ENCODE measurements at places on chromosomes 6 and 20.

GRCh38 chr6:167804281-167805013, 22.3 kb upstream of the AFDN start:
- peaks cover 39% of the 10 kb centered on the region for H3K27me3 ChIP-seq
- H3K4me1 ChIP-seq, result peaks cover 1% of the 10 kb centered on the region
- no peak overlapping the region for H3K27ac ChIP-seq
- no peaks in the 10 kb centered on the region for H3K36me3 ChIP-seq
- H3K4me3 ChIP-seq, result no peak overlapping the region

DNA sequence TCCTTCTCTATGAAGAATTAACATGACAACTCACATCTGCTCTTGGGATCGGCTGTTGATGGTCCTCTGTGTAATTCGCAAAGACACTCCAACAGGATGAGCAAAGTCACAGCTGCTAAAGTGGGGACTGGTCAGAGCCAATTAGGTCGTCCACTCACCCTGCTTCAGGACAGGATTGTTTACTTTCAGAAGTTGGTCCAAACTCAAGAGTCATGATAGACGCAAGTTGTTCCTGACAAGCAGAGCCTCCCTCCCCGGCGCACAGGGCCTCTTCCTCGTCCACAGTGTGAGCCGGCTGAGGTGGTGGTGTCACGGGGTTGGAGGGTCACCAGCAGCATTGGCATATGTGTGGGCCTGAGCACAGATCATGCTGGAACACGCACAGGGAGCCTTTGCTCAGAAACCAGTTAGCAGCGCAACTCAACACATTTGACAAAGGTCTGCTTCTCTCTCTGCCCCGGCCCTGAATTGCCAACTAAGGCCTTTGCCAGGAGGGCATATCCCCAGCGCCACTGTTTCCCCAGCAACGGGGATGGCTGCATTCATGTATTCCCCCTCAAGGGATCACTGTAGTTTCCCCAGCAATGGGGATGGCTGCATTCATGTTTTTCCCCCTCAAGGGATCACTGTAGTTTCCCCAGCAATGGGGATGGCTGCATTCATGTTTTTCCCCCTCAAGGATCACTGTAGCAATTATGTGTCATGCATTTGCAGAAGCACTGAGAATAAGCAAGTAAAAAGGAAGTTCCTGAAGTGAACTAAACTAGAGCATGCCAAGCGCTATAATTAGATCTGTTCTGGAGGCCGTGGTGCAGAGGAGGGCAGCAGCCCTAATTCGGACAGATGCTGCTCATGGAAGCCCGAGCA, 111.7 kb downstream of the THBS2 start:
- H3K36me3 ChIP-seq, result no peaks in the 10 kb centered on the region
- H3K4me3 ChIP-seq, result no peak overlapping the region
- DNase-seq, result no peak
- no peak overlapping the region for H3K27ac ChIP-seq
- no peaks in the 10 kb centered on the region for H3K4me1 ChIP-seq
- H3K27me3 ChIP-seq, result peaks cover 7% of the 10 kb centered on the region

DNA sequence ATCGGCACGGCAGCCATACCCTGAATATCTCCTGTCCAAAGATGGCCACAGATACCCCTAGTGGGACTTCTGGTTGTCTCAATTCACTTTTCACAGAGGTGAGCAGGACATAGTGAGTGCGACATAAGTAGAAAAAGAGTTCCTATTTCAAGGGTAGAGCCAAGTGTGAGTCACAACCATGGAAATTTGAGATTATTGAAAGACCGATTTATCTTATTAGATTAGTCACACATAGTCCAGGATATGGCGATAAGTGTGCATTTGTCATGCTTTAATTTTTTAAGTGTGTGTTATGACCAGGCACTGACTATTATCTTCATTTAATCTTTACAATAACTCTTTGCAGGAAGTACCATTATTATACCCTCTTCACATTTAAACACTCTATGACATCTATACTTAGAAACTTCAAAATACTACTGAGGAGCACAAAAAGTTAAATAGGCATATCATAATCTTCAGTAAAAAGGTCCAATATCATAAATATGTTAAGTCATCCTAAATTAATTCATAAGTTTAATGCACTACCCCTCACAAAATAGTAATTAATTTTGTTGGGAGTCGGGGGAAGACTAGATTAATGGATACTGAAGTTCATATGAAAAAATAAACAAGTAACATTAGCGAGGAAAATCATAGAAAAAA, 13.4 kb upstream of the TNFAIP3 start:
- no peak for DNase-seq
- peaks cover 18% of the 10 kb centered on the region for H3K36me3 ChIP-seq
- no peak overlapping the region for H3K27ac ChIP-seq

DNA sequence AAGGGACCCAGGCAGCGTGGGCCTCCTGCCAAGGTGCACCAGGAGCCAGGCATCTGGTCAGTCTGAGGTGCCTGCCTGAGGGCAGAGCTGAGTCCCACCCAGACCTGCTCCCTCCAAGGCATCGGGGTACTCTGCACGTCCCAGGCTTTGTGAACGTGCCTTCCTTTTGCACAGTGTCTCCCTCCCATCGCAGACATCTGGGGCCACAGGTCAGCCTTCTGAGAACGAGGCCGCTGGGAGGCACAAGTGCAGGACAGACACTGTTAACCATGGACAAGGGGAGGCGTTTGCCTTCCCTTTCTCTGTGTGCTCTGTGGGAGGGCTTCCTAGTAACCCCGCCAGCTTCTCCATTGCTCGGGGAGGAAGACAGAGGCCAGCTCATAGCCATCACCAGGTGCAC, 47.6 kb downstream of the TFAP2C start:
- DNase-seq, result no peak
- no peaks in the 10 kb centered on the region for H3K4me1 ChIP-seq
- no peak overlapping the region for H3K4me3 ChIP-seq
- H3K27ac ChIP-seq, result no peak overlapping the region

DNA sequence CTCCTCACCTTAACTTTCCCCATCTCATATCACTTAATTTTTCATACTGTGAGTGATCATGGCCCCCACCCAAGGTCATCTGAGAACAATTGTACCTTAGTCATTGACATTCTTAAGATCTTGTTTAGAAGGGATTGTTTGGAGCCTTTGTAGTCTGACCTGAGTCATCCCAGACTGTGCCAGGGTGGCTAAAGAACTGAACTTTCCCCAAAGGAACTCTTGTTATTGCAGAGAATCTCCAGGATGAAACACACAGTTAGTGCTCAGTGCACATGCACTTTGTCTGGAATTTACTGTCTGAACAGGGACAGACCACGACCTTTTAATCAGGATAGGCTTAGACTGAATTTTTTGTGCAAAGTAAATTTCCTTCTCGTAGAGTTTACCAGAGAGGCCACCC, 112.6 kb upstream of the CCN2 start:
- no peaks in the 10 kb centered on the region for H3K36me3 ChIP-seq
- no peaks in the 10 kb centered on the region for H3K4me1 ChIP-seq
- no peak overlapping the region for H3K27ac ChIP-seq
- no peak overlapping the region for H3K4me3 ChIP-seq
- no peaks in the 10 kb centered on the region for H3K27me3 ChIP-seq

DNA sequence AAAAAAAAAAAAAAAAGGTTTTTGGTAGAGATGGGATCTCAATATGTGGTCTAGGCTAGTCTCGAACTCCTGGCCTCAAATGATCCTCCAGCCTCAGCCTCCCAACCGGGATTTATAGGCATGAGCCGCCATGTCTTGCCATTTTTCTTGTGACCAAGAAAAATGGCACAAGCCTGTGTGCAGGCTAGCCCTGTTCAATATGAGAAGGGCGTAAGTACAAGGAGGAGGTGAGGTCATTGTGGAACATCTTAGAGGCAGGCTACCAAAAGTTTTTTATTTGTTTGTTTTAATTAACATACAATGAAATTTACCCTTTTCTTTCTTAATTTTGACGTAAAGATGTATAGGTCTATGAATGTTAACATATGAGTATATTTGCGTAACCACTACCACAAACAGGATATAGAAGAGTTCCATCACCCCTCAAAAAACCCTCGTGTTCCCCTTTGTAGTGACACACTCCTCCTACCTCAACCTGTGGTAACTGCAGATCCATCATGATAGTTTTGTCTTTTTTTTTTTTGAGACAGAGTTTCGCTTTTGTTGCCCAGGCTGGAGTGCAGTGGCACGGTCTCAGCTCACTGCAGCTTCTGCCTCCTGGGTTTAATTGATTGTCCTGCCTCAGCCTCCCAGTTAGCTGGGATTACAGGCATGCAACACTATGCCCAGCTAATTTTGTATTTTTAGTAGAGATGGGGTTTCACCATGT, 28.3 kb upstream of the KIF3B start:
- H3K4me3 ChIP-seq, result no peak overlapping the region
- peak; percentile 55 for DNase-seq
- peaks cover 55% of the 10 kb centered on the region for H3K4me1 ChIP-seq
- H3K27me3 ChIP-seq, result no peaks in the 10 kb centered on the region
- H3K27ac ChIP-seq, result peak overlapping the region; percentile 89

DNA sequence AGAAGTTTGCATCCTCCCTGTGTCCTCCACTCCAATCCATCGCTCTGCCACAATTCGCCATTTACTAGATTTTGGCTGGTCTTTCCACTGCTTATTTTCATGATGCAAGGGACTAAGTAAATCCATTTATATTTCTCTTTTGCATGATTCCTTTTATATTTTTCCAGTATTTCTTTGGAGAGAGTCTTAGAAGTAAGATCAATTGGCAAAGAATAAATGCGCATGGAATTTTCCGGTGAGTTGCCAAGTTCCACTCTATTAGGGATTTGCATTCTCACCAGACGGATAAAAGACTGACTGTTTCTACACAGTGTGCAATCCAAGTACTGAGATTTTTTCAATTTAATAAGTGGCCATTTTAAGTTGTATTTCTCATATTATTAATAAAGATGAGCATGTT, 91.7 kb upstream of the PHACTR3 start:
- no peaks in the 10 kb centered on the region for H3K4me1 ChIP-seq
- no peaks in the 10 kb centered on the region for H3K36me3 ChIP-seq
- H3K27me3 ChIP-seq, result peaks cover 38% of the 10 kb centered on the region
- H3K27ac ChIP-seq, result no peak overlapping the region

DNA sequence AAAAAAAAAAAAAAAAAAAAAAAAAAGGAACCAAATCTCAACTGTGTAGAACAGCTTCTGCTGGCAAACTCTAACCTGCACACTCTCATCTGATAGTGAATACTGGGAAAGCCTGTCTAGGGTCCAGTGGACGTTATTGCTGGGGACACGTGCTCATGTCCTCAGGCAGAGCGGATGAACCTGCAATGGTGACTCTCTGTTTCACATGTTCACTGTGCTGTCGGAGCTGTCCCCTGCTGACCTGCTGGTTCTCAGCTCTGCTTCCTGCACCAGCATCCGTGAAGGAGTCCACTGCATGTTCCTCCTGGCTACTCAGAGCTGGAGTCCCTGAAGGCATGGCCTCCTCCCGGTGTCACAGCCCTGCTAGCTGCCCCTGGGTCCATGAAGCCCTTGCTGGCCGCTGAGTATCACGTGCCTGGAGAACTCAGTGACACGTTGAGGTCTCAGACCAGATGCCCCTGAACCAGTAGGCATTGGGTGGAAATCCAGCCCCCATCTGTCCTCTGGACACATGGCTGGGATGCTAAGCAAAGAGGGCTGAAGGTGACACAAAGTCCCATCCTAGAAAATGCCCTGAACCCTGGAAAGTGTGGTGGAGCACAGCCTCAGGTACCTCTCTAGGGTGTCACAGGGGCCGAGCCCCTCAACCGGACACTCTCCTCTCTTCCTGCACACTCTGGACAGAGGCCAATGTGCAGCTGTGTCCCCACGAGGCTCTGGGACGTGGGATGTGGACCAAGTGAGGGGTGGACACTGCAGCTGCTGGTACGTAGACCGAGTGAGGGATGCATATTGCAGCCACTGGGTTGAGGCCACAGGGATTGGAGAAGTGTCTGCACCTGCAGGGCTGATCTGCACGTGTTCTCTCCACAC, 54.9 kb upstream of the FRMD1 start:
- no peaks in the 10 kb centered on the region for H3K4me1 ChIP-seq
- no peaks in the 10 kb centered on the region for H3K36me3 ChIP-seq
- no peak for DNase-seq
- no peak overlapping the region for H3K4me3 ChIP-seq
- peaks cover 24% of the 10 kb centered on the region for H3K27me3 ChIP-seq
- no peak overlapping the region for H3K27ac ChIP-seq

GRCh38 chr6:36508532-36508931, 38.7 kb downstream of the STK38 start:
- DNase-seq, result no peak
- H3K27ac ChIP-seq, result no peak overlapping the region
- H3K4me3 ChIP-seq, result no peak overlapping the region
- peaks cover 28% of the 10 kb centered on the region for H3K4me1 ChIP-seq

GRCh38 chr6:149834513-149835481, 29.4 kb downstream of the LRP11 start:
- no peak overlapping the region for H3K27ac ChIP-seq

DNA sequence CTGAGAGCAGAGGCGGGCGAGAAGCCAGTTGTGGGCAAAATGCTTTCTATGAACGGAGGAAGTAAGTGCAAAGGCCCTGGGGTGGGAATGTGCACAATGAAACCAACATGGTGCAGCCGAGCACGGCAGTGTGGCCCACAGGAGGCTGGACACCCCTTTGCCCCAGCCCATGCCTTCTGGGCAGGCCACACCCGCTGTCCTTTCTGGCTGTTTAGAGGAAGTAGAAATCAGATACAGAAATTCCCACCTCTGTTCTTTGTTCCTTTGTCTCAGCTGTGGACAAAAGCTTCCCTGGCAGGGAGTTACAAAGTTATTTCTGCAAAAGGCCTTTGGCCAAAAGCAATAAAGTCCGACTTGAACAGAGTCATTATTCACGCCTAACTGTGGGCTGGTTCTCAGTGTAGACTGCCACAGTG, 11.9 kb downstream of the SULF2 start:
- no peak overlapping the region for H3K27ac ChIP-seq
- no peaks in the 10 kb centered on the region for H3K36me3 ChIP-seq
- no peak overlapping the region for H3K4me3 ChIP-seq
- H3K4me1 ChIP-seq, result no peaks in the 10 kb centered on the region

DNA sequence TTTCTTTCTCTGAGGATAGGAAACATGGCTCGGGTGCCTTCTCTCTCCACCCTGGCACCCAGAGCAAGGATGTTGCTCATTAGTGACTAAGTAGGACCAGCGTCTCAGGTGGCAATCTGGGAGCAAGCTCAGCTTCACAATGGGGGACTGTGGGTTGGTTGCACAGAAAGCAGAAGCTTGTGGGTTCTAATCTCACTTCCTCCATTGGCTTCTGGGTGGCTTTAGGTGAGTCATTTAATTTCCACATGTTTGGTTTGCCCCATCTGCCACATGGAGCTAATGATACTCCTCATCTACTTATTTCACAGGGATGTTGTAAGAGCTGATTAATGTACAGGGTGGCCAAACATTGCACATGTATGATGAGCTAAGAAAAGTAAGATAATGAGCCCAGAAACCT, 54.8 kb upstream of the AKIRIN2 start:
- peak; percentile 63 for DNase-seq
- peak overlapping the region; percentile 6 for H3K27ac ChIP-seq

Measured in activated CD4-positive, alpha-beta memory T cell treated with anti-CD3 and anti-CD28 coated beads for 36 hours (primary cell).